ENCODE measurements at places on chromosomes 3 and 15. TPM values are rescaled to one million over a fixed set of nuclear protein-coding genes. Genes with fewer than 3 reads are reported as not detected.

The UBAP1L gene
- total RNA-seq = 5.8 TPM

The ACTL6A gene
- total RNA-seq = 46.2 TPM

The P2RY12 gene
- total RNA-seq = 167 TPM

The SEMA5B gene
- 14.2 TPM for total RNA-seq

The TMCO5A gene
- not detected for total RNA-seq

The COL6A5 gene
- 0.06 TPM for total RNA-seq

The PLOD2 gene
- 67.7 TPM for total RNA-seq

The PATL2 gene
- total RNA-seq = 2.0 TPM

The GPR149 gene
- total RNA-seq = 12.7 TPM

The OR5AC2 gene
- total RNA-seq = not detected

The WDR93 gene
- 0.69 TPM for total RNA-seq

All from spinal cord (tissue), 10 donors.